ELF-1 (cell line): ENCODE measurements at places on chromosomes 13 and 19.

DNA sequence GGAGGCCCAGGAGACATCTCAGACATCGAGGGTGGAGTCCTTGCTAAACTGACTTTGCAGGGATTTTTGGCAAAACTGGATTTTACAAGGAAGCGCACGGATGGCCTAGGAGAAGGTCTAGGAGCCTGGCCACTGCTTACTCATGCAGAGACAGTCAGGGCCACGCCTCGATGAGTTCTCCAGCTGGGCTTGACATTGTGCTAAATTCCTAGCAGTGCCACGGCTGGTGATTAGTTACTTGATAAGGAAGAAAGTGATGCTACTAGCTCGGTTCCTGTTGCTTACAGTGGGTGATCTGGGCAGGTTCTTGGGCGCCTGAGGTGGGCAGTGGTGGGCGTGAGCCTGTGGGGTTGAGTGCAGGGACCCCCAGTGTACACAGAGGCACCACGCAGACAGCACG lies 143.4 kb downstream of the SOX1 start:
- DNase-seq: peak; percentile 63

- DNase-seq: no peak
These were observed 22.9 kb downstream of the CD70 start for GRCh38 chr19:6568010-6568526.

DNA sequence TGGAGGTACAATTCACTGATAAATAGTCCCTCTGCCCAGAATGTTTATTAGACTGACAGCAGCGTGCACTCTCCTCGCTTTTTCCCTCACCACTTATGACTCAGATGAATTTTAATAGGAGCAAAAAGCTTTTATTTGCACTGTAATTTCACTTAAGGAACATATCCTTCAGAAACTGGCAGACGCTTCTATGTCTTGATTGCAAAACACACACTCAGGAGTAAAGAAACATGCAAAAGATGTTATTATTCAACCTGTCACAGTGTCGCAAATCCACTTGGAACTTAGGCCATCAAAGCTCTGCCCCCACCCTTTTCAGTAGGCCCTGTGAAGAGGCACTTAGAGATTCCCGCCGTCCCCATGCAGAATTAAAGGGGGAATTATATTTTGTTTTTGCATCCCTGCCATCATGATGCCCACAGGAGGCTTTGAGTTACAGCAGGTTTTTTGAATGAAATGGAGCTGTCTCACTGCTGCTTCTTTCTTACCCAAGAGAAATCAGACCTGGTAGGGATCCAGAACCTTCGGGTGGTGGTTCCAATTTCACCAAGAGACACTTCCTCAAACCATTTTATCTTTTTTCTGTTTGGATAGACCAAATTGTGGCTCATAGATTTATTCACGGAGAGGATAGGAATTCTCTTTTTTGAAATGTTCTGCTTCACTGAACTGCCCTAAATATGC lies 74.5 kb downstream of the GGACT start:
- no peak for DNase-seq

GRCh38 chr19:55213547-55213946 lies 4.2 kb upstream of the PTPRH start:
- DNase-seq: no peak

GRCh38 chr13:25575562-25575961 lies 203.8 kb downstream of the ATP8A2 start:
- no peak for DNase-seq

DNA sequence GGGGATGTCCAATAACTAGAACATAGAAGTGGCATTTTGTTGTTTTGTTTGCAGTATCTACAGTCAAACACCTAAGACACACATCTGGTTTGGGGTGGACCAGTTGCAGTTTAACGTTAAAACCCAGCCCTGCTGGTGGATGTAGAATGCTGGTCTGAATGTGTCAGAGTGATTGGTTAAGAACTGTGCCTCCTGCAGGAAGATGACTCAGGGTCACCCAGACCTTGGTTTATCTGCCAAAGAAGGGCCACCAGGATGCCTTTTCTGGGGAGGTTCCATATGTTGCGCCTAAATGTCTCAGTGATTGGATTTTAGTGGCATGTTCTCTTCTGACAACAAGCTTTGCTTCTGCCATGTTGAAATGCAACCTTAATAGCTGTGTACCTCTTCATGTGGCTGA lies 23.1 kb downstream of the ZNF536 start:
- DNase-seq: no peak

DNA sequence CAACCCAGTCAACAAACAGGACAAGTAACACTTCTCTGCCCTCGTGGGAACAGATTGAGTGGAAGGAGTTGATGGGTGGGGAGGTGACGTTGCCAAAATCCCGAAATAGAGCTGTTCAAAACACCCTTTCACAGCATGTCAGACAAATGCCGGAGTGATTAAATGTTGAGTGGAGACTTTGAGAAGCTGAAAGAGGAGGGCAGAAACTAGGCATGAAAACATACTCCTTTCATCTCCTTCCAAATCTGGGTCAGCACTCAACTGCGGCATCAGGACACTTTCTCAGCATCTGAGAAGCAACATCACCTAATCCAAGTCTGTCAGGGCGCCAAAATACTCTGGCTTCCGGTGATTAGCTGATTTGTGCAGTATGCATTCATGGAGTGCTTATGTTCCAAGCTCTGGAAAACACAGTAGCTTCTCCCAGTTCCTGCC lies 51.5 kb upstream of the MRI1 start:
- no peak for DNase-seq

GRCh38 chr19:35260694-35261304 lies 8.0 kb upstream of the USF2 start:
- no peak for DNase-seq

DNA sequence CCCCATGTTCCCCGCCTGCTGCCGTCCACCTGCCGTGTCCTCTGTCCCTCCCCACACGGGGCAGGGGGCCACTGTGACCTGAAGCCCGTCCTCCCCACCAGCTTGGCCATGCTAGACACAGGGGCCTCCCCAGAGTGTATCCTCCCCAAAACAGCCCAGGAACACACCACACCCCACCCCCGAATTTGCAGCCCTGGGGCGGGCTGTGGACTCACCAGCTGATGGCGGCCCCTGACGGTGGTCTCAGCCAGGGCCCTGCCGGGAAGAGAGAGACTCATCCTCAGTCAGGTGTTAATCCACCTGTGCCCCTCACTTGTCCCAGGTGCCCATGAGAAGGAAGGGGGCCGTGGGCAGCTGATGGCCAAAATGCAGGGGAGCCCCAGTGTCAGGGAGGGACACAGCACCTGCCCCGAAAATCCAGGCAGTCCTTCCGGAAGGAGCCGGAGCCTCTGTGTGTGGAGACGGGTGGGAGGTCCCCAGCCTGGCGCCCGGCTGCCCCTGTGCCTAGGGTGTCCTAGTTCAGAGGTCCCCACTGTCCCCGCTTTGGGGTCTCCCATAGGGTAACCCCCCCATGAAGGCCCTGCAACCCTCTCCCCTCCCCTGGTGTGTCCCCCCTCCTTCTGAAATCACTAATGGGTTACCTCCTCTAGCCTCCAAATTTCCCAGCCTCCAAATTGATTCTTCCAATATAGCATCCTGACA lies 39.3 kb upstream of the TCF3 start:
- no peak for DNase-seq

DNA sequence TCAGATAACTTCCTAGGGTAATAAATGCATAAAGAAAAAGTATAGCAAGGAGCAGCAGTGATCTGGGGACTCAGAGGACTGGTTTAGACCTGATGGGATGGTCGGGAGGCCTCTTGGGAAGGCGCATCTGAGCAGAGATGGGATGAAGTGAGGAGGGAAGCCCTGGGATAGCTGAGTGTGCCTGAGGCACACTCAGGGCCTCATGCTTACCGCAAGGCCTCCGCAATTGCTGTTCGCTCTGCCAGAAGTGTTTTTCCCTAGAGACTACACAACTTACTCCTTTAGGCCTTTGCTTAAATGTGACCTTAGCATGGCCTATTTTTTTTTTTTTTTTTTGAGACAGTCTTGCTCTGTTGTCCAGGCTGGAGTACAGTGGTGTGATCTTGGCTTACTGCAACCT lies 4.1 kb upstream of the DLL3 start:
- no peak for DNase-seq

- DNase-seq: no peak
These were observed 36.5 kb downstream of the SIPA1L3 start for GRCh38 chr19:37943480-37943879.

- no peak for DNase-seq
These were observed 94.7 kb upstream of the PRR20A start for GRCh38 chr13:57045826-57046546.

DNA sequence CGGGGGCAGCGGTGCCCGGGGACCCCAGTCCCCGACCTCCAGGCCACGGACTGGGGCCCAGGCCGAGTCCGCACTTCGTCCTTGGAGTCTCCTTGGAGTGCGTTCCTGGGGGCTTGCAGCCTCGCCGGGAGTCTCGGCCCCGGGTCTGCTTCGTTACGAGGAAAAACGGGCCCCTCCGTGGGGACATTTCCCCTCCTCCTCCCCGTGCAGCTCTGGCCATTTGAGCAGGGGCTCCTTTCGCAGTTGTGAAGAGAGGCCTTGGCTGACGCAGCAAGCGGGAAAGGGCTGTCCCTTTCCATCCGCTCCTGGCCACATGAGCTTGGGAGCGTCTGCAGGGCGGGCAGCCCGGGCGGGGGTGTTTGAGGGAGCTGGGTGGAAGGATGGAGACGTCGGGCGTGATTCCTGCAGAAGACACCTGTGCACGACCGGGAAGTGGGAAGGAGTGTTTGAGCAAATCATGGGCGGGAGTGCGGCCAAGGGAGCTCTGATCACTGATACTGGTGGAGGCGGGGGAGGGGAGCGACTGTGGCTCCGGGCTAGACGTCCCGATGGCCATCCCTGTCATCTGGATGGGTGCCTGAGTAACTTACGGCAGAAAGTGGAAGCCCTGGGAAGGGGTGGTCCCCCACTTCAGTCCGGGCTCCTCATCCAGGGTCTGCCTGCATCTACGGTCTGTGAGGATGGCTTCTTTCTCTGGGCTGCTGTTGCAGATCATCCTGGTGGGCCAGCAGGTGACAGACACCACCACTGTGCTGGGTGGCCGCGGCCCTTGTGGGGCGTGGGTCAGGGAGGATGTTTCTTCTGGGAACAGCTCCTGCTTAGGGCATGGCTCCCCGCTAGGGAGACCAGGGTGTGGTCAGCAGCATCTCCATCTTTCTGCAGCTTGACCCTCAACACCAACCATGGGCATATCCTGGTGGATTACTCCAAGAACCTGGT lies 736 bp downstream of the GPI start:
- DNase-seq: peak; percentile 36

DNA sequence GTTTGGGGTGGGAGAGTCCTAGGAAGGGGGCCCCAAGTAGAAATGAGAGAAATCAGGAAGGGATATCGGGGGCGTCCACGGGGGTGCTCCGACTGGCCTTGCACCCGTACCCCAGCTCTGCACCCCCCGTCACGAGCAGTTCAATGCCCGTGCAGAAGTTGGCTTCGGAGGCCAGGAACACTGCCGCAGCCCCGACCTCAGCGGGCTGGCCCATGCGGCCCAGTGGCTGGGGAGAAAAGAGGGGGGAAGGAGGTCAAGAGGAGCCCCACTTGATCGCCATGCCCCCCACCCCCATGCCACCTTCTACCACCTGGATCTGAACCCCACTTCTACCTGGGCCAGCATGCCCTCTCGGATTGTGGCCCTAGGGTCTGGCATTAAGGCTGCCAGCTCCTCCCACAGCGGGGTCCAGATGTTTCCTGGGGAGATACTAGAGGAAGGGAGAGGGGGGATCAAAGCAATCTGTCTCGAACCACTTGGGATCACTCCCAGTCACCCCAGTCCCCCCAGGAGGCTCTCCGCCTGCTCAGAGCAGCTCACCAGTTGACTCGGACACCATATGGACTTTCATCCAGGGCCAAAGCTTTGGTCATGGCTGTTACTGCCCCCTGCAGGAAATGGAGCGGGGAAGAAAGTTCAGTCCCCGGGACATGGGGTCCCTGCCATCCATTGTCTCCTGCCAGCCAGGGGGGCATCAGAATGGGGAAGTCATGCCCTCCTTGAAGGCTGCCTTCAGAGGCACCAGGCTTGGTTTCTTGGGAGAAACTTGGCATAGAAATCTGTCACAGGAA lies 2.5 kb upstream of the BCAT2 start:
- peak; percentile 45 for DNase-seq

- DNase-seq: no peak
These were observed 98.8 kb downstream of the SOX1 start for GRCh38 chr13:112165712-112166111.

DNA sequence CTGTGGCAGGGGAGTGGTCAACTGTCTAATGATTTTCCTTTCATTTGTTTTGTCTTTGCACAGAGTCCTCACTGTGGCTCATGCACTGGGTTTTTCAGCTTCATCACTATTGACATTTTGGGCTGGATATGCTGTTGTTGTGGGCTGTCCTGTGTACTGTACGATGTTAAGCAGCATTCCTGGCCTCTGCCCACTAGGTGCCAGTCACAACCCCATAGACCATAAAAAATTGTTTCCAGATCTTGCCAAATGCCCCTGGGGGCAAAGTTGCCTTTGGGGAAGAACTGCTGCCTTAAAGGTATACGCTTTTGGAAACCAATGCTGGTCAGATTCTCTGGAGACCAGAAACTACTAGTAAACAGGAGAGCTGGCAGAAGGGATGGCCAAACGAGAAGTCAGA lies 310.4 kb downstream of the SPRY2 start:
- peak; percentile 8 for DNase-seq
